ENCODE measurements at places on chromosomes 3 and 15.
A peak's percentile ranks its signal among the peaks of the same experiment; 100 is the strongest.

GRCh38 chr3:168546707-168547106 lies 451.0 kb upstream of the GOLIM4 start:
- DNase-seq: no peak

GRCh38 chr3:23629181-23629894 lies 176.4 kb upstream of the UBE2E1 start:
- DNase-seq: no peak

GRCh38 chr3:140344601-140345205 lies 333.2 kb upstream of the TRIM42 start:
- no peak for DNase-seq

DNA sequence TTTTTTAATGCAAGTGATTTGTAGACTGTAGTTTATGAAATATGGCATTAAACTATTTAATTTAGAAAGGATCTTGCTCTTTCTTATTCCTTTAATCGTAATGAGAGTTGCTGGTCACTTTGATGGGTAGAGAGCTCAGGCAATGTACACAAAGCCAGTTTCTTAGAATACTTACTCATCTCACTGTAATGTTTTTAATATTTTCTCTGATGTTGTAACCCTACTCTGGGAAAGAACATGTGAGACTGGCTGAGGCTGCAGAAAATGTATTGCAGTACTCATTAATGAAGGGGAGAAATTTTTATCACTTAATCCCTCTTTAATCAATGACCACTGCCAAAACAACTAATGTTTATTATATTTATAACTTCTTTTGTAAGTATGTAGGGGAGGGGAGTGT lies 479.4 kb upstream of the KCNMB2 start:
- DNase-seq: no peak

DNA sequence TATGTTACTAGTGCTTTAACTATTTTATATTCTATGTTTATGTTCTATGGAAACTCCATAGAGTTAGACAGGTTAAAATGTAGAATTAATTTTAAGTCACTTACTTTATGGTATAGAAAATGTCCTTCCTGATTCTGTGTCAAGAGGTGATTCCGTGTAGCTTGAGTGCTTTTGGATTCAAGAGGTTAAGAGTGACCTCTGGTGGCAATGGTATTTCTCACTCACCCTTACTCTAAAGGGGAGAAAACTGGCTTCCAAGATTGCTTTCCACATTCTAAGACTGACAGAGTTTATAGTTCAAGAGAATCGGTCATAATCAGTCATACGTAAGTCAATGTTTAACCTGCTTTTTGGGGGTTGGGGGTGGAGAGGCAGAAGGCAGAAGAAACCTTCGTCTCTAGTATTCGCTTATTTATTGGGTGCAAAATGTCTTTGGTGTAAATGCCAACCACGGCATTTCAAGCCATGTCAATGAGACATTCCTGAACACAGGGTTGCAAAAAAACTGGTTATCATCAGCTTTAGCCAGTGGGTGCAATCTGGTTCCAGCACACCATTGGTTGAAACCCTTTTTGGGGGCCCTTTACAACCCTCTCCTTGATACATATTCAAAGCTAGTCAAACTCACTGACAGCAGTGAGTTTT lies 92.0 kb upstream of the VGLL3 start:
- DNase-seq: no peak

DNA sequence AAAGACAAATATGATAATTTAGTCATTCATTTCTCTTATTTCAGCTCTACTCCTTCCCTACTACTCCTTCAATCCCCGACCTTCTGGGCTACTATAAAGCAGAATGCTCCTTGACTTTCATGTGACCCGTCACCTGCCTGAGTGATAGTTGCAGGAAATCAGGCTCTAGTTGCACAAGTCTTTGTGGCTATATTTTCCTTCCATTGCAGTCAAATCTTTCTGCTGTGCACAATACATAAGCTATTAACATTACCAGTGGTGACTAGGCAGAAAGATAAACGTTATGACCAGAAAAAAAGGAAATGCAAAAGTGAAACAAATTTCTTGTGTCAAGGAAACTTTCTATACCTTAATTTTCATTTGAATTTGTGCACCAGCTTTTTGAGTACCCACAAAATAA lies 2.3 kb downstream of the SUCNR1 start:
- DNase-seq: no peak

DNA sequence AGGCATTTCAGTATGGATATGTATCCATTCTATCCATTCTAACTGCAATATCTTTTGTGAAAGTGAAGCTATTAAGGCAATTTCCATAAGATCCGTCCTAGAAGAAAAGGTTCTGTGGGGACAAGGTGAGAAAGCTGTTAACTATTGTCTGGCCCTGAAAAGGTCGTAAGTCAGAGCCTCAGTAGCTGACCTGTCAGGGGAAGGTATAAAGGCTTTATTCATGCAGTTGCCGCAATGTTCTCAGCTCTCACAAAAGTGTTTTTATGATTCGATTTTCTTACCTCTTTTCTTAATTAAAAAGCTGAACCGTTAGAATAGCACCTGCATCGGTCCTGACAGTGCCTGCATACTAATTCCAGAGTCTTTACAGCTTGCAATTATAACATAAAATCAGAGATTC lies 24.7 kb downstream of the ZIC4 start:
- no peak for DNase-seq

GRCh38 chr15:75068748-75069147 lies 45.4 kb downstream of the PPCDC start:
- DNase-seq: no peak

- no peak for DNase-seq
Measured at GRCh38 chr3:41024031-41024836, 175.1 kb upstream of the CTNNB1 start.

DNA sequence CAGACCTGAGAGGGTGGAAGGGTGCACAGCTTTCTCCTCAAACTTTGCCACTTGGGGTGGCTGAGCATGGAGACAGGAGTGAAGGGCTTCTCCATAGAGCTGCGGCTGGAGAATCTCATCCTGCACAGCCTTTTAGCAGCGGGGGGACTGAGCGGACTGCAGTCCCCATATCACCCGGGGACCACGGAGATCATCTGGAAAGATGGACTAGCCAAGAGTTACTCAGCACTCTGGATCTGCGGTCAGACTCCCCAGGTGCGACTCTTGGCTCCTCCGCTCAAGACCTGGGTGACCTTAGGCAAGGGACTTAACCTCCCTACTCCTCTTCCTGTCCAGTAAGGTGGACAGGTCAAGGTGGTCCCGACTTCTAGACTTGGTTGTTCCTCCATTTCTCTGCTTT lies 125.8 kb upstream of the MEF2A start:
- DNase-seq: no peak

- no peak for DNase-seq
Measured at GRCh38 chr3:54476891-54477290, 354.5 kb downstream of the CACNA2D3 start.

DNA sequence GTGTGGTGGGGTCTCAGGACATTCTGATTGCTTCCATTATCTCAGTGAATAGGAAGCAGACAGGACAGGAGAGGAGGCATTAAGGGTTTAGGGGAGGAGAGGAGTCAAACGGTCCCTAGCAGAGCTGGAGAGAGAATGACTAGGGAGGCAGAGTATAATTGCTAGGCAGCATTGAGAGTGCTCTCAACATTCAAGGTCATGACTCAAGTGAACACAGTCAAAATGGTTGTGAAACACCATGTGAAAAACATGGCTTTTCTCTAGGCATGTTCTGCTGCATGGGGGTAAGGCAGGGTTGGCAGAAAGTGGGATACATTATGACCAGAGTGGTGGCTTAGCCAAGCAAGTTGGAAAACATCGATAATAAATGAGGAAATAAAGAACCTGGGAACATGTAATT lies 19.5 kb upstream of the HRH1 start:
- no peak for DNase-seq

GRCh38 chr15:62929000-62929357 lies 113.6 kb upstream of the TPM1 start:
- DNase-seq: no peak

DNA sequence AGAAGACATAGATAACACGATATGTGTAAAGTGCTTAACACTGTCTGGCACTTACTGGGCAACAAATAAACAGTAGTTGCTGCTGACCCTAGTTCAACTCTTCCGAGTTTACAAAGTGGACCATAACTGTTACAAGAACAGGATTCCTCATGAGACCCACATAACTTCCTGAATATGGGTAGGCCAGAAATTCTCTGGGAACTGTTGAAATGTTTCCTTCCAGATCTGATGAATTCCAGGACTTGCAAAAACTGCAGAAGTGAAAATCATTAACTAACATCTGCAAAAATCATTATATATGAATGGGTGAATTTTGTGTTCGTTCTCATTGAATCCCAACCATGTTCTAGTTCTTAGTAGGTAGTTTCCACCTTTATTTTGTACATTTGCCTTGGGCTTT lies 181.7 kb upstream of the MME start:
- DNase-seq: no peak

- peak; percentile 67 for DNase-seq
Measured at GRCh38 chr3:105369500-105370371, 3.0 kb downstream of the ALCAM start.

- no peak for DNase-seq
Measured at GRCh38 chr15:46636206-46636605, 1001.4 kb downstream of the SQOR start.

GRCh38 chr3:125381743-125382142 lies 6.6 kb upstream of the ZNF148 start:
- peak; percentile 23 for DNase-seq

DNA sequence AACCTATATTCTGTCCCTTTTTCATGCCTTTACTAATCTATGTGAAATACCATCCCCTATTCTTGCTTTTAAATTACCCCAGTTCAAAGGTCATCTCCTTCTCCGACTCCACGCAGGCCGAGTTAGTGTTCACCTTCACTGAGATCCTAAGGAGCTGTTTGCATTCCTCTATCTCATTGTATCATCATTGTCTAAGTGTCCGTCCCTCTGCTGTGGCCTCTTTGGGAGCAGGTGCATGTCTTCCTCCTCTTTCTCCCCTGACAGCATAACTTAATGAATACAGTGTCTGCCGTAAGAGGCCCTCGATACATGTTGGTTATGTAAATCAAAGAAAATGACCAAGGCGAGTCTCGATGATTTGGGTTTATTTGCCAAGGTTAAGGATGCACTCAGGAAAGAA lies 4.9 kb upstream of the PPP1R2 start:
- DNase-seq: no peak

DNA sequence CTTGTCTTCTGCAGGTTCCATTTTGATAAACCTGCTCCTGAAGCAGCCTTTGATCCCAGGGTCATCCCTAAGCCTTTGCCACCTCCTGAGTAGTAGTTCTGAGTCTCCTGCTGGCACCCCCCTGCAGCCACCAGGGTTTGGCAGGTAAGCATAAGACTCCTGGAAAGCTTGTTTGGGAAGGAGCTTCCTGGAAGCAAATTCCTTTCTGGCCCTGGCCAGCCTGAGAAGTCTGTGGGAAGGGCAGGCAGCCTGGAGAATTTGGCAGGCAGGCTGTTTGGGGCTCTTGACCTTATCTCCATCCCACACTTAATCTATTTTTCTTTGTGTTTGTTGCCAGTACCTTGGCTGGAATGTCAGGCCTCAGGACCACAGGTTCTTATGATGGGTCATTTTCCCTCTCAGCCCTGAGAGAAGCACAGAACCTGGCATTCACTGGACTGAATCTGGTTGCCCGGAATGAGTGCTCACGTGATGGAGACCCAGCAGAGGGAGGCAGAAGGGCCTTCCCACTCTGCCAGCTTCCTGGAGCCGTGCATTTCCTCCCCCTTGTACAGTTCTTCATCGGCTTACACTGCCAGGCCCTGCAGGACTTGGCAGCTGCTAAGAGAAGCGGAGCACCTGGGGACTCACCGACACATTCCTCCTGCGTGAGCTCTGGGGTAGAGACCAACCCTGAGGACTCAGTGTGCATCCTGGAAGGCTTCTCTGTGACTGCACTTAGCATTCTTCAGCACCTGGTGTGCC lies 13.4 kb downstream of the ATRIP start:
- no peak for DNase-seq

GRCh38 chr3:138364356-138365252 lies 16.2 kb downstream of the MRAS start:
- no peak for DNase-seq

- no peak for DNase-seq
Measured at GRCh38 chr3:17639765-17640164, 102.7 kb downstream of the TBC1D5 start.

DNA sequence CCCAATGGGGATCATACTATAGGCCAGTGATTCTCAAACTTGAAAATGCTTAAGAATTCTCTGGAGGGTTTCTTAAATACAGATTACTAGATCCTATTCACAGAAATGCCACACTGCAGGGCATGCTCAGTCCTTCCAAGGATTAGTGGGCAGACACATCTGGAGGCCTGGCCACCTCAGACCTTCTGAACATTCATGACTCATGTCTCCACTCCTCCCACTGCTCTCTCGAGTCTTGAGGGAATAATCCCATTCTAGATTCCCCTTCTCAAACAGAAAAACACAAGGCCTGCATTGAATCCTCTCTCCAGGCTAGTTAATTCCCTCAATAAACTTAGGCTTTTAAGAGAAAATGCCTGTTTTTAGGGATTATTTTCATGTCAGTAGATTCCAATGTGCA lies 22.1 kb downstream of the ZNF621 start:
- DNase-seq: no peak

DNA sequence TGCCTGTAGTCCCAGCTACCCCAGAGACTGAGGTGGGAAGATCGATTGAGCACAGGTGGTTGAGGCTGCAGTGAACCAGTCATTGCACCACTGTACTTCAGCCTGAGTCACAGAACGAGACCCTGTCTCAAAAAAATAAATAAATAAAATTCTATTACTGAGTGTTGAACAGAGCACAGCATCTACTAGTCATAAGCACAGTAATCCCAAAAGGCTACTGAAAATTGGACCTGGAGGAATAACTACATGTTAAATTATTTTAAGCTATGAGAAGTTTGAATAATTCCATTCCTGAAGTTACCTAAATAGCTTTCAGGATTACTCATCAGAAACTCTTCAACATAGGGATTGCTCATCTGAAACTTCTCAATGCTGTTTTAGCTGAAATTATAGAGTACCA lies 43.4 kb downstream of the ARMC8 start:
- DNase-seq: peak; percentile 16

- no peak for DNase-seq
Measured at GRCh38 chr15:88043396-88043795, 213.1 kb downstream of the NTRK3 start.

- DNase-seq: peak; percentile 51
Measured at GRCh38 chr3:184227481-184227935, 1.9 kb upstream of the VWA5B2 start.

DNA sequence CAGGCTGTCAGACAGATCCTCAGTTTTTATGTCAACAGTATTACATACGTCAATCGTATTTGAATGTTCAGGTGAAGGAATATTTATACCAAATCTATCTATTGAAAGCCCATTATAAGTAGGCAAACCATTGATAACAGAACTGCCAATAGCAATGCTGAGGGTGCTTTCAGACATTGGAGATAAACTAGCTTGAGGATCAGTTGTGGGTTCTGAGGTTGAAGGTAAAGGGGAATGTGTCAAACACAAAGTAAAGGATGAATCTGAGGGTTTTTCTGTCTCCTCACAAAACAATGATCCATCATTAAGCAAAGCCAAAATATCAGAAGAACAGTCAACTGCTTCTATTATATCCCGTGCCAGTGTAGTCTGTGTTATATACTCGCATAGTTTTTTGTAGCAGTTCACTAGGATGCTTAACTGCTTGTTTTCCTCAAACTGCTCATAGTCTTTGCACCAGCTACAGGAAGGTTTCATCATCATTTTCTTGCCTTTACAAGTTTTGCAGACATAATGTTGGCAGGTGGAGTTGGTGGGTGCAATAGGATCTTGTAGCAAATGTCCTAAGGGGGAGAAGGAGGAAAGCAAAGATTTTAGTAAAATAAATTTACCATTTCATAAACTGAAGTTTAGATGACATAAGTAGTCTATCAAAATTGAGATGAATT lies 43.8 kb downstream of the MSL2 start:
- DNase-seq: no peak

All from stimulated activated naive CD8-positive, alpha-beta T cell treated with anti-CD3 and anti-CD28 coated beads, Interleukin-15, amount 100 ng/mL, for 72 hours (primary cell).